ENCODE measurements at places on chromosomes 2 and 18.

GRCh38 chr2:72747344-72747743, 78.5 kb downstream of the EXOC6B start:
- DNase-seq: no peak

GRCh38 chr2:217789736-217790181, 213.0 kb downstream of the TNS1 start:
- DNase-seq: no peak

GRCh38 chr18:42072407-42072806, 117.4 kb downstream of the PIK3C3 start:
- DNase-seq: no peak

GRCh38 chr2:68767996-68768395, 33.4 kb downstream of the ARHGAP25 start:
- DNase-seq: no peak

DNA sequence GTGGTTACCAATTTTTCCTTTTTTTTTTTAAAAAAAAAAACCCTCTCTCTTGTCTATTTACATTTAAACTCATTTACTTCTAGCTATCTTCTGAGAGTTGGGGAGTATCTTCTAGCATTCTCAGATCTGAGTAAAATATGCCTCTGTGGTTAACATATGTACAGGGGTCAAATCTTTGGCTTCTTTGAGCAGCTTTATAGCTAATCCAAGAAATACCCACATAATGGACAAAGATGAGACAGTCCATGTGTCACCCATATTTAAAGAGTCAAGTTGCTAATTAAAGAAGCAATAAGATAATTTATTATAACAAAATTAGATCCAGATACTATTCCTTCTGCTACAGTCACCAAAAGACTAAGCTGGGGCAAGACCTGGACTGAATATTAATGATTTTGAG, 139.0 kb upstream of the HNRNPA3 start:
- DNase-seq: no peak

- DNase-seq: no peak
Measured at GRCh38 chr18:26546170-26546874, 2.0 kb downstream of the KCTD1 start.

DNA sequence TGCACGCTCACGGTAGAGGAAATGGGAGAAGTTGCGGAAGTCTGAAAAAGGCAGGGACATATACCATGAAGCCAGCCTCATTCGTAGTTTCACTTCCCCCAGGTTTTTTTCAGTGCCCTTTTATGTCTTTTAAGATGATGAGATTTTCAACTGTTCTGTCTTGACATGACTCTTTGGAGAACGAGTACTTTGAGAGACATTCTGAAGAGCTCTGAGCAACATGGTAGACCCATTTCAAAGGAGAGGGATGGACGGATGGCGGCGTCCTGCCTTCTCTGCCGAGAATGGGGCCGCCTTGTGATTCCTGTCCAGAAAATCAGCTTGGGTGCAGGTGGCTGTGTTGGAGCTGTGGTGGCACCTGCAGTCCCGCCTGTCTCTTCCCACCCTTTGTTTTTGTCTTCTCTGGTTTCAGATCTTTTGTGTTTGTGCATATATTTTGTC, 41.7 kb downstream of the SH3BP4 start:
- no peak for DNase-seq

DNA sequence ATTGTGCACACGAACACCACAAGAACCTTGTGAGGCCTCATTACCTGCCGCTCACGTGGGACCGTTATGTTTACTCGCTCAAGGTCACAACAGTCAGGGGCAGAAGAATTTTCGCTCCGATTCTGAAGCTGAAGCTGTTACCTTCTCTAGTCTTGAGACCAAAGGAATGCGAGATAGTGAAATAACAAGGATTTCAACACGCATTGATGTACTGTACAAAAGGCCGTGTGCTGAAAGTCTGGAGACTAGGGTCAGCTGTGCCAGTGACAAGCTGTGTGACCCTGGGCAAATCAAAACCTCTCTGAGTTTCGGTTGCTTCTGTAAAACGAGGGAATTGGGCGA, 583 bp downstream of the NEMP2 start:
- DNase-seq: no peak

GRCh38 chr18:74453642-74454198, 3.4 kb downstream of the DIPK1C start:
- no peak for DNase-seq

GRCh38 chr18:34511435-34511834, 198.7 kb upstream of the DTNA start:
- DNase-seq: no peak

GRCh38 chr2:167380555-167380954, 492.3 kb downstream of the XIRP2 start:
- no peak for DNase-seq

DNA sequence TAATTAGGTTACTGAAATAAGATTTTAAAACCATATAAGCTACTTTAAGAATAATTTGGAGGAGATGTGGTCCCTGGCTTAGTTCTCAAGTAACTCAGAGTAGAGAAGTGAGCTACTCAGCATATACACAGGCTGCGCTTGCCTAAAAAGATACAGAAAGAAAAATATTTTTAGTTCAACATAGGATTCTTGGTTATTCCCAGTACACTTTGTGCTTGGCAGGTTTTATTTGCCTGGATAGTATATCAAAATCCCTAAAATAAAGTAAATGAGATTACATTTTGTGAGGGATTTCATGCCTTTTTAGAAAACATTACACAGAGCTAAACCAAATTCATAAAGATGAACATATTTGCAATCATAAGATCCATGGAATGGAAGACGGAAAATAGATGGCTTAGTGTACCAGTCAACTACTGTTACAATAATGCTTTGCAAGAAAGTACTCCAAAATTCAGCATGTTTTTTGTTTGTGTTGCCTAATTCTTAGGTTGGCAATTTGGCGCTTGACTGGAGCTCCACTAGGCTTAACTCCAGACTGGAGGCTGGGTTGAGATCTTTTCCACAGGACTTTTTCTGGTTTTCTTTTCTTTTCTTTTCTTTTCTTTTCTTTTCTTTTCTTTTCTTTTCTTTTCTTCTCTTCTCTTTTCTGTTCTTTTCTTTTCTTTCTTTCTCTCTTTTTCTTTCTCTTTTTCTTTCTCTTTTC, 600.5 kb upstream of the SYT4 start:
- DNase-seq: no peak

GRCh38 chr2:23649819-23650218, 264.8 kb downstream of the KLHL29 start:
- DNase-seq: no peak

- no peak for DNase-seq
Measured at GRCh38 chr2:71778514-71778913, 325.2 kb downstream of the DYSF start.

DNA sequence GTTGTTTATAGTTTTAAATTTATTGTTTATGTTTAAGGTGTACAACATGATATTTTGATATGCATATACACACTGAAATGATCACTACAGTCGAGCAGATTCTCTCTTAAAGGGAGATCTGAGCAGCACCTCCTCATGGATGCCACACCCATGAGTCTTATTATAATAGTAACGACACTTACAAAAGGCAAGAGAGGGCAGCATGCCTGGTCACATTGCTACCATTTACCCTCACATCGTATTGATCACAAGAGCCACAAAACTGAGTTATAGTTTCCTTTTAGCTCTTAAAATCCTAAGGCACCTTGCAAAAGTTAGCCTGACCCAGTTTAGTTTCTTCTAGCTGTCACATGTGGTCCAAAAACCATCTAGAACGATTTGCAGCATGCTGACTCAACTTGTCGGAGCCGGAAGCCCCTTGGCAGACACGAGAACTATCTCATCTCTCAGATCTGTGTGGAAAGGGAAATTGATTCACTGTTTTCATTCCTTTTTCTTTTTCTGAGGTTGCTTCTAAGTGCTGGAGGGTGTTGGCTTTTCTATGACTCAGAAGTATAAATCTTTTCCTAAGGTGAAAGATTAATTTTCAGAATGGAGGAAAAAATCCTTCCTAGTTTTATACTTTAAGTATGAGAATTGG, 85.3 kb downstream of the CDC42EP3 start:
- DNase-seq: peak; percentile 56

DNA sequence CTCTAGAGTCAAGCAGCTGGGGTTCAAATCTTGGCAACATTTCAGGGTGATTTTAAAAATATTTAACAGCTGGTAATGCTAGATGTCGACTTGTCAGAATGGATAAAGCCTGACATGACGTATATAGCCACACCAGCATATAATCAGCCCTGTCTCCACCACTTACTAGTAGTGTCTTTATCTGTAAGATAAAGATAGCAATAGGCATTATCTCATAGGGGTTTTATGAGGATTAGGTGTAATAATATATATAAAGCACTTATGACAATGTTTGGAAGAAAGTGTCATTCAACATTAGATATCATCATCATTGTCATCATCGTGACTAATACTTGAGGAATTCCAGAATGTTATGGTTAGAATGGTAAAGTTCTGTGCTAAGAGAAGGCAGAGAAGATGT, 369.0 kb upstream of the CWC22 start:
- no peak for DNase-seq

DNA sequence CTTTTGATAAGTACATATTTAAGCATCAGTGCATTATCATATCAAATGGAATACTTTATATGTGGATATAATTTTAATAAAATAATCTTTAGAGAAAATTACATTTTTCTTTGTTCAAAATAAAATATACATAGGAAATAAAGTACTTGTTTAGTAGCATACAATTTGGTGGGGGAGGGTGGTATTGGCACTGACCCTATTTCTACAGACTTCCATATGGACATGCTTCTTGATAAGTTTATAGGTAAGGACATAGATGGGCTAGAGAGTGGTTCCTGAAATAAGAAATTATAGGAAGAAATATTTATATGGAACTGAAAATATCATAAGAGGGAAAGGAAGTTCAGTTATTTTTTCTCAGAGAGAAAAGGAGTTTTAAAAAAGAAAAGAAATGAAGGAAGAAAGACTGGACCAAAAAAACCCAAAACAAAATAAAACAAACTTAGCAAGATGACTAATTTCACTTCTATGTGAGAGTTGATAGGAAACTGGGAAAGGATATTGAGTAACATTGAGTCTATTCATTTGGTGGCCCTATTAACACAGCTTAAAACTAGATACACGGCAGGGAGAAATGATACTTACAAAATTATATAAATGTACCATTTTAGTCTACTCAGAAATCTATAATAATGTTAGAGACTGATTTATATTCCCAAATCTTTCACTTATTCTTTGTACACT, 505.9 kb downstream of the ERBB4 start:
- DNase-seq: no peak

GRCh38 chr2:226756131-226756530, 43.5 kb downstream of the IRS1 start:
- DNase-seq: no peak

DNA sequence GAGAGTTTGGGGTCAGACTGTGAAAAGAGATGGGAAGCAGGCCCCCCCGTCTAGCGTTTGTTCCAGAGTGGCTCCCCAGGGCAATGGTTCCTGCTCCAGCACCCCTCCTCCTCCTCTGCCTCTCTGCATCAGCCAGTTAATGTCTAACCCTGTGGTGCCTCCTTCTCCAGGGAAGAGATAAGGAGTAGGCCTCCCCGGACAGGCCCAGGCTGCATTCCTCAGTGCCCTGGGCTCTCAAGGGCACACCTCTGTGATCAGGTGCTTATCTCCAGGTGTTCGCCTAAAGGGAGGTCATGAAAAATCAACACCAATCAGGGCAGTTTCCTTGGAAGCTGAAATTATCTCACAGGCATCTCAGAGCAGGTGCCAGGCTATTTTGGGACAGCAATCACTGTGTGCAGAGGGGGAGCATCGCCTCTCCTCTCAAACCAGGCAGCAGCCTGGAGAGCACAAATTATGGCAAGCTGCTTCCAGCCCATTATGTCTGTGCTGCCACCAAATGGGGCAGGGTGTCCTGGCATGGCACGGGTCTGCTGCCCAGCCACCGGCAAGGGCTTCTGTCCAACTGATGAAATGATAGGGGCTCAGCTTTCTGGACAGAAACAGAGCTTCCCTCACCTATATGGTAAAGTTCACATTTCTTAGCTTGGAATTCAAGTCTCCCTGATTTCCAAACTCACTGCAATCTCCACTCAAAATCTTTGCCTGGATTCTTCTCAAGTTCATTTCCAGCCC, 255.8 kb upstream of the SLC14A2 start:
- DNase-seq: no peak

GRCh38 chr2:241559323-241560161, 997 bp downstream of the BOK start:
- no peak for DNase-seq

DNA sequence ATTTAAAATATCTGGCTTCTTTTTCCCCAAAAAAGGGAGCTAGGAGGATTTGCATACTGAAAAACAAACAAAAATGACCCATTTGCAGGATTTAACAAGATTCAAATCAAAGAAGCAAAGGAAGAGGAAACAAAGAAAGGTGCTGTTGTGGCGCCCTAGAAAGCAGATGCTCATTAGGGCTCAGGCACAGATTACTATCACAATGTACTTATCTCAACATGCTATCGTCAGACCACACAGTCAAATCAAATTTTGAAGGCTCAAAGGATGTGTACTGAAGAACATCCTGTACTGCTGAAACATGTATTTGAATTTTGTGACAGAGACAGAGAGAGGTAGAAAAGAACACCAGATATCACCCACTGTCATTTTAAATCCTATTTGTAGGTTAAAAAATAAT, 10.9 kb downstream of the RBMS1 start:
- no peak for DNase-seq

DNA sequence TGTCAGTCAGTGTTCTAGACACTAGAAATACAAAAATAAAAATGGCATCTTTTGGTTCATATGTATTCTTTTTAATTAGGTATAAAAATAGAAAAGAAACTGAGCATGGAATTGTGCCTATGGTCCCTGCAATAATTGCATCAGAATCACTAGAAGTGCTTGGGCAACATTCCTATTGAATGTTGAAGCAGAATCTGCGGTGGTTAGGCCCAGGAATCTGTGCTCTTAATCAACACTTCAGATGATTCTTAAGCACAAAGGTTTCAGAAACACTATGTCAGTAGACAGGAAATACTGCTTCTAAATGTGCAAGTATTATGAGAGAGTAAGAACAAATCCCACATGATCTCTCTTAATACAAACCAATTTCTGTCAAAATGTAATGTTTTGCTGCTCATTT, 20.3 kb upstream of the RBBP8 start:
- no peak for DNase-seq

DNA sequence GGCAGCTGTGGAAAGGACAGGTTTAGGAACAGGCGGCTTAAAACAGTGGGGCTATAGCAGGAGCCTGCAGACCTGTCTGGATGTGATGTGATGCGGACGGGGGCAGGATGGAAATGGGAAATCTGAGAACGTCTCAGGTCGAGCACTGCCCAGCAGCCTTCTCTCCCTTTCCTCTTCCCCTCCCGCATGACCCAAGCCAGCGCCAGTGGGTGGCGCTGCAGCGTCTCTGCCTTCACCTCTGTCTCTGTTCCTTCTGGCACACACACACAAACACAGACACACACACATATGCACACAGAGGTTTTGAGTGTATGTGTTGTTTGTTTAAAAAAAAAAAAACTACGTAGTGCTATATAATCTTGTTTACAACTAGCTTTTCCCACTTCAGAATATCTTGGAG, 82.0 kb upstream of the SLC66A3 start:
- no peak for DNase-seq

DNA sequence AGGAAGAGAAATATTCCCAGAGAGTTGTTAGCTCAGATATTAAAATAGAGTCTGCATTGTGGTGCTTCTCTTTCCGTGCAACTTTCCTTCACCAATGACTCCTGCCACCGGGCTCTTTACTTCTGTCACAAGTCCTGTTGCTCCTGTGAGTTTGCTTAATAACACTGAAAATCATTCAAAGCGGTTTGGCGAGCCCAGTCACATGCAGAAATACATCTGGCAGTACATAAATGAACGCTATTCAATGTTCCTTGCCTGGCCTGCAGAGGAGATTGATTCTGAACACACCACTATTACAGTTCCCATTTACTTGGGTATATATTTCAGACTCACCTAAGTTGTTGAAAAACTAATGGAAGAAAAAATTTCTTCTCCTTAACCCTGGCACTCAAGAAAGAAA, 276.6 kb downstream of the ZNF521 start:
- no peak for DNase-seq
